NCI-H524 (cell line): ENCODE measurements at places on chromosomes 7 and 10.

DNA sequence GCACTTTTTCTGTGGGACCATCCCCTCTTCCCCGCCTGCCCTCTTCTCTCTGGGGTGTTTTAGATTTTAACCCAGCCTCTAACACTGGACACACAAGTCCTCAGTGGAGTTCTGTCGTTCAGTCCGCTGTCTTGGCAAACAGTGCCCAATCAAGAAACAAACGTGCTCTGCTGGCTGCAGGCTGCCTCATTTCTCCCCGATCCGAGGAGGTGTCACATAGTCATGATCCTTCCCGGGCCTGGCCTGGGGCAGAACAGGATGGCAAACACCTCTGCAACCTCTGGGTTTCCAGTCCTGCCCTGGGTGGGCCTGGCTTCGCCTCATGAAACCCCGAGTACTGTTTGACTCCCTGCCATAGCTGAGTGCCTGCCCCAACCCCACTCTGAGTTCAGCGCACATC lies 110.9 kb upstream of the INSYN2A start:
- DNase-seq: no peak

- peak; percentile 44 for DNase-seq
Observed at GRCh38 chr7:111953611-111954010, 252.6 kb downstream of the DOCK4 start.

DNA sequence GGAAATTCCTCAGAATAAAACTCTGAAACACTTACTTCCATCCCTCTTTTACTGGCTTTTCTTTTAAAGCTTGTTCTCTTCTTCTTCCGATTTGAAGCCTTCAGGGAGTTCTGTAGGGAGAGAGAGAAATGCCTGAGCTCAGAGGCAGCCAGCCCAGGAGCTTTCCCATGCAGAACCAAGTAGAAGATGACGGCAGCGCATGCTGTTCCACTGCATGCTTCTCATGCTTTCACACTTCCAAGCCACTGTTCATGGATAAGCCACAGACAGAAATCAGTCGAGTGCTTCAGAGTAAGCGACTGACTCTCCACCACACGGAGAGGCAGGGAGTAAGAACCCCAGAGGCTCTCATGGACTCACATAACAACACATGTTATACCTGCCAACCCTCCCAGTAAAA lies 237.3 kb downstream of the DGKI start:
- no peak for DNase-seq

- no peak for DNase-seq
Observed at GRCh38 chr7:28104041-28104541, 76.5 kb downstream of the JAZF1 start.

DNA sequence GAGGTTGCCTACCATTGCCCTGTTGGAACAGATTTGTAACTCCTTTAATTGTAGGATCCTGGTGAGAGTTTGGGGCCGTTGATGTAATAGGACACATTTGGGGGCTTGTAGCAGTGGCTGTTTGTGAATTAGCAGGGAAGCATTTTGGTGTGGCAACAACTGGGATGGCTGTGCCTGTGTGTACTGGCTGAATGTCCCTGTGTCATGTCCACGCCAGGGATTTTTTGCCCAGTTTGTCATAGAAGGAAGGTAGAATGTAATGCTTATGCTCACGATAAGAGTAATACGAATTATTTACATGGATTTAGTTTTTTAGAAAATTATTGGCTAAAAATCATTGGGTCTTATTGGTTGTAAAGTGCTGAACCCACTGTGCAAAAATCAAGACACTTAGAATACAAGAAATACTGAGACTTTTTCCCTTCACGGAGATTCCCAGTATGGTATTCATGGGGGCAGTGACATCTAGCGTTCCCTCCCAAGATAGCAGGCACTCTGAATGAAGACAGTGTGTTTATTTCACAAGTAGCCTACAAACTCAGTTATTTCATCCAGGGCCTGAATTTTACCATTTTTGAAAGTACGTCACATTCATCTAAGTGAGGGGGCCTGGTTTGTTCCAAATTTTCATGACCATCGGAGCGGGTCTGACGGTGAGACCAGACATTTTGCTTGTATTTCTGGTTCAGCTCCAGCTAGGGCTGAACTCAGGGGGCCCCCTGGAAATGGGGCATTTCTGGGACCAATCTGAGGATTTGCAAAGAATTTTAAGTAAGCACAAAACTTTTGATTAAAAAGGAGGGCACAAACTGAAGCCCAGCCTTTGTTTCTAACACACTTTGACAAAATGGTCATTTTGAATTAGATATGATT lies 74.7 kb downstream of the CACNB2 start:
- no peak for DNase-seq

DNA sequence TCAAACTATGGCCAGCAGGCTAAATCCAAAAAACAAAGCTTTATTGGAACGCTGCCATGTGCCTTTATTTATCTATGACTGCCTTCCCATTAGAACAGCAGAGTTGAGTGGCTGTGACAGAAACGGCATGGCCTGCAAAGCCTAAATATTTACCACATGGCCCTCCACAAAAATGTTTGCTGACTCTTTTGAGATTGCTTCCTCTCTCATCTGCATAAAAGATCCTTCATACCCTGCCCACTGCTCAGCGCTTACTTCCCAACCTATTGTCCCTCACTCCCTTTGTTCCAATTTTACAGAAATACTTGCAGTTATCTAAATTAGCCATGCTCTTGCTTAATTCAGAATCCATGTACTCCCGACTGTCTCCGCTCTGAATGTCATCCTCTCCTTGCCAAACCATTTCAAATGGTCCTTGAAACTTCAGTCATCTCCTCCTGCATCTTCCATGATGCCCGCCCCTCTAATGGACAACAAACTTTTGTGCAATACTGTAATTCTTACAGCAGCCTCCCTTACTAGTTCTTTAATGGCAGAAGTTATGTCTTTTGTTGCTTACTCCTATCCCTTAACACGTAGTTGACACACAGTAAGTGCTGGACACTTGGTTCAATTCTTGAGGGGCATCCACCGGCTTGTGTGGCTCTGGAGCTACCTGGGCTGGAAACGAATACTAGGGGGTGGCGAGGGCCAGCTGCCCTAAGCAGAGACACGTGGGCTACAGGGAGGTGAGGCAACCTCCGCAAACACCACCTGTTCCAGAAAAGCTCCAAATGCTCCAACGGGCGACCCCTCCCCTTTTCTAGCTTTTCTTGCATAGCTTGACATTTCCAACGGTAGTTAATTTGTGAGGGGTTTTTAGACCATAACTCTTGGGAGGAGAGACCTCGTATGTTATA lies 832 bp downstream of the XRCC2 start:
- peak; percentile 41 for DNase-seq

GRCh38 chr7:55212176-55212575 lies 153.0 kb upstream of the LANCL2 start:
- DNase-seq: no peak

GRCh38 chr7:154853727-154854095 lies 149.2 kb downstream of the PAXIP1 start:
- no peak for DNase-seq

- no peak for DNase-seq
Observed at GRCh38 chr10:59803714-59804113, 50.5 kb upstream of the MRLN start.

DNA sequence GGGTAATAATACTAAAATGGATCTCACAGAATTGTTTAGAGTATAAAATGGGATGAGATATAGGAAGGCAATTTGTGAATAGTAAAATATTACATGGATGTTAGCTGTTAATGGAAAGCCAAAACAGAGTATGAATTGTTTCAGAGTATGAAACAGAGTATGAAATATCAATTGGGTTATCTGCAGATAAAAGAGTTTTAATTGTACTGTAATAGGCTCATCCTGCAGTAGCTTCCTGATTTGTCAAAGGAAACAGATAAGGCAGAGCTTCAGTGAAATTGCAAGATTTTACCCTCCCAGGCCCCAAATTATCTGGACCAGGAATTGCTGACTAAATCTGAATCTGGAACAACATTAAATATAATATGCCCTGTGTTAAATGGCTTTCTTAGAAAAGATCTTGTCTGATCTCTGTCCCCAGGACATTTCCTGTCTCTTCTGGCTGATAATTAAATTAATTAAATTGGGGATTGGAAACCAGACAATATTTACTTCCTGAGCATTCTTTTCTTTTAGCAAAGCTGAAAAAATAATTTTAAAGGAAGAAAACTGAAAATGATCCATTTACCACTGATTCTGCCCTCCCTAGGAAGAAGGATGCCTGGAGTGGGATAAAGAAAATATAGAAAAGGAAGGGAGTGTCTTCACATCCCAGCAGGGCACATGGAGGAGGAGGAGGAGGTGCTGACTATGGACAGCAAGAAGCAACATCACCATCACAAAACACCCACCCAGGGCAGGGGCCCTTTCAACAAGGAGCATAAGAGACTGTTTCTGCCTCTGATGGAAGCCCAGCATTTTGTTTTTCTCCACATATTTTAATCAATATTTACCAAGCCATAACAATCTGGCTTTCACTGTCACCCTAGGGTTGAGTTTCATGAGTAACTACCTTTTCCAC lies 18.5 kb downstream of the PTN start:
- no peak for DNase-seq

GRCh38 chr7:95246831-95247370 lies 77.4 kb downstream of the PON1 start:
- DNase-seq: peak; percentile 72

- peak; percentile 22 for DNase-seq
Observed at GRCh38 chr7:130356121-130356875, 11.7 kb downstream of the CPA5 start.

DNA sequence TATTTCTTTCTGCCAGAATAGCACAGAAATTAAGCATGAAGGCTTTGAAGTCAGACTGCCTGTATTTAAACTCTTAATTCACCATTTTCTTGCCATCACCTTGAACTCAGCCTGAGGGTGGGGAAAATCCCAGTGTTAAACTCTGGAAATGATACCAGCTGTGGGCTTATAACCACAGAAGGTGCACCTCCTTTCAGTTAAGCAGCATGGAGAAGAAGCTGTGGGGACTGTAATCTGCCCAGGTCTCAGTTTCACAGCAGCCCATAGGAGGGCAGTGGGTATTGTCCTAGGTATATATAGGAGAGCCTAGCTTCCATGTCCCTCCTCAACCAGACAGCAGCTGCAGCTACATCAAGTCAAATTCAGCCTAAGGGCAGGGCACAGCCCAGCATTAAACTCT lies 241.6 kb downstream of the HPSE2 start:
- DNase-seq: no peak

GRCh38 chr10:107342711-107343110 lies 178.2 kb upstream of the SORCS1 start:
- DNase-seq: no peak

GRCh38 chr10:100020886-100021253 lies 11.1 kb upstream of the DNMBP start:
- no peak for DNase-seq

DNA sequence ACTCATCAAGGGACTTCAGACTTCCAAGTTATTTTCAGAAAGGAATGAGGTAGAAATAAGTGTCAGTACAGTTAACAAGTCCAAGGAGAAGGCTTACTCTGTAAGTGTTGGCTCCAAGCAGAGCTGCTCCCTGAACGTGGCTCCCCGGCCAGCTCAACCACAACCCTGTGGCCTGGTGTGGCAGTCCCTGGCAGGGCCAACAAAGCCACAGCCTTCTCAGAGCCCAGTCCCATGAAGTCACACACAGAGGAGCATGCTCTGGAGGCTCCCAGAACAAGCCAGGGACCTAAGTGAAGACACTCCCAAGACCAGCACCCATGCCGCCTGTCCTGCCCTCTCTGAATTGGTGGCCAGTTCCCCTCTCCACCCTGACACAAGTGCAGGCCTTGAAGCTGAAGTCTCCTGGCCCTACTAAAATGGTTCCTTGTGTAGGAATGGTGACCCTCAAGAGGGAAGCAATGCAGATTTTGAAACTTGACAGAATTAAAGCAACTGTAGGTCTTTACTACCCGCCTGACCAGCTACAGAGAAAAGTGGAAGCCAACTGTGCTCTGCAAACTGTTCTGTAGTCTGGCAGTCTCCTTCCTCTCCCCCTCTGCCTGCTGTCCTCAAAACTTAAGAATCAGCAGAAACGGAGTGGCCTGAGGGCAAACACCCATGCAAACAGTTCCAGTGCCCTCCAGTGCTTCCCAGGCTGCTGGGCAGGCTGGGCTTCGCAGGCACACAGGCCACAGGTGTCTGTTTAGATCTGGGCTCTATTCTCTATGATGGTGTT lies 51.1 kb downstream of the NOD1 start:
- no peak for DNase-seq

DNA sequence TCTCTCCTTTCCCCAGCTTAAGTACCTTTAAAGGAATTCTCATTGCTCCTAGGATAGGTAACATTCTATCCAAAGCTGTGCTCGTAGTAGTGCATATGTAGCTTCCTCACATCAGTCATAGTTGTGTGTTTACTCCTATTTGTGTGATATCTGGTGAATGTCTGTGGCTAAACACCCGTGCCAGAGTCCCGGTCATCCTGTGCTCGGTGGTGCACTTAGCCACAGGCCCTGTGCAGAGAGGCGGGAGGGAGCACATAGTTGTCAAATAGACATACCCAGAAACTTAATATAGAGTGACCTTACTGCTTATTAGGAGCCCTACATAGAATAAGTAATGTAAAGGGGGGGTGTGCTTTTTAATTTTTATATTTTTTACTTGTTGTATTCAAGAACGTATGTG lies 76.6 kb downstream of the RBM33 start:
- no peak for DNase-seq

- no peak for DNase-seq
Observed at GRCh38 chr10:68171539-68172080, 60.3 kb downstream of the ATOH7 start.

GRCh38 chr7:69498671-69499070 lies 99.6 kb upstream of the AUTS2 start:
- no peak for DNase-seq

DNA sequence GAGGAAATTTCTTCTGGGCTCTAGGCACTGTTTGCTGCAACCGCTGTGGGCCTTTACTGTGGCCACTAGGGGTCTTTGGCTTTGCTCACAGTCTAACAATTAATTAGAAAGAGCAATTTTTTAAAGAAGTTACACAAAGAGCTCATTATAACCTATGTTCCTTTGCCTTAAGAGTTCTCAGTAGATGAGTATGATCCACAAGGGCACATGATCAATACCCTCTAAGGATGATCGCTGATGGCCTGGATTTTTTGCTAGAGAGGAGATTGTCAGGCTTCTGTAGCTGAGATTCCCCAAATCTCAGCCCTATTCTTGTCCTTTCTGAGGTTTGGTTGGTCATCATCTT lies 80.8 kb upstream of the RHOBTB1 start:
- DNase-seq: no peak

DNA sequence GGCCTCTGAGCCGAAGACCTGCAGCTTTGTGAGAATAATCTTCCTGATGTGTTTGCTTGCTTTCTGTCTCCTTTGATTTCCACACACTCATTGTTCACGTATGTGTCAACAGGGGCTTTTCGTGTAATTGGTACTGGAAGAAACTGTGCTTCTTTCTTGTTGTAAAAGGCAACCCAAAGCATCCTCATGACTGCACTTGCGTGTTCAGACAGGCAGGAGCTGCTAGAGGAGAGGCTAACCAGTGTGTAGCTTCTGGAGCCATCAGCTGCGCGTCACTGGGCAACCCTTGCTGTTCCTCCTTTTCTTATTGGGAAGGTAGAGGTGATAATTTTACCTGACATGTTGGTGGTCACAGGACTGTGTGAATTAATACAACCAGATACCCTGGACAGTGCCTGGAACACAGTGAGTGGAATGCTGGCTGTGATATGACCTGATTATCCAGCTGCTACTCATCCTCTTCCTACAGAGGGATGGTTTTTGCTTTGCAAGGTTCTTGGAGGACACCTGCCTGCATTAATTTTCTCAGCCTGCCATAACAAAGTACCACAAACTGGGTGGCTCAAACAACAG lies 213.0 kb downstream of the ABCA13 start:
- no peak for DNase-seq

GRCh38 chr7:100090527-100091410 lies 2.0 kb downstream of the COPS6 start:
- peak; percentile 88 for DNase-seq

GRCh38 chr7:1236132-1236661 lies 3.5 kb downstream of the UNCX start:
- peak; percentile 30 for DNase-seq

GRCh38 chr7:129707910-129708499 lies 96.5 kb downstream of the NRF1 start:
- DNase-seq: no peak
